HEK293T (cell line): ENCODE measurements at places on chromosomes 7 and 10.

DNA sequence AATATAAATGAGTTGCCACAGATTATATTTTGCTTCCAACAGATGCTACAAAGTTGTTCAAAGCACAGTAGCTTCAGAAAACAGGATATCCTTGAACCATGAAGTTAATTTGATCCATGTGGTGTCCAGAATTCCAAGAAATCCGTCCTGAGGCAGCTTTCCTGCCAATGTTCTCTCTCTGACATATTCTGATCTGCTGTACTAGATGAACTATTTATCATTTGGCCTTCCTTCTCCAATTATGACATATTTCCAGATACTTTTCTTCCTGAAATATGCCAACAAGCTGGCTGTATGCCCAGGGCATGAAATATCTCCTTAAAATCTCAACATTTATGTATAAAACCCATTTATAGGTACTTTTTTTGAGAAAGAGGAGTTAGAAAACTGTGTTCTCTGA is 141.1 kb downstream of the SPAG6 start:
- no peak for DNase-seq

DNA sequence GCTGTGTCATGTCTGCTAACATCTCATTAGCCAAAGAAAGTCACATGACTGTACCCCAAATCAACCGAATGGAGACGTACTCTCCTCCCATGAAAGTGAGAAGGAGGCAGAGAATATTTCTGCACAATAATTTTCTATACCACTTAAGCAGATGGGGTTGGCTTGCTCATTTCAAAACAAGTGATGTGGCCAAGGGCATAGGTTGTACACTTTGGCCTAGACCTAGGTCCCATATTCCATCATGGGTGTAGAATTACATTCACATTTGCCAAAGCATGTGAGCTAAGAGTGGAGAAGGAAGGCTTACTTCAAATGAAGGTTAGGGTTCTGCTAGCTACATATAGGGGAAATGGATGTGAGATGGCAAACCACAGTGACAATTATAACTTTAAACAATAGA is 83.0 kb downstream of the ZNF365 start:
- no peak for DNase-seq

DNA sequence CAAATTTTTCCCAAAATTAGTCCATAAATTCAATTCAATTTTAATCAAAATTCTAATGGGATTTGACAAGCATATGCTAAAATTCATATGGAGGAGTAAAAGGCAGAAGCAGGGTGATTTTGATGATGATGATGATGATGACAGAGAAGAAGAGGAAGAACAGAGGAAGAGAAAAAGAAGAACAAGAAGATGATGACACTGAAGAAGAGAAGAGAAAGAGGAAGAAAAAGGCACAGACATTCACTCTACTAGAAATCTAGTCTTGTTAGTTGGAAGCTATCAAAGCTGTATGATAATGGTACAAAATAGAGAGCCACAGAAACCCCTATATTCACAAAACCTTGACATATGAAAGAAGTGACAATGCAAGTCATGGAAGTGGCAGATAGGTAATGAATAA is 157.9 kb downstream of the ELMO1 start:
- DNase-seq: no peak

GRCh38 chr10:67771200-67771599 is 66.8 kb downstream of the DNAJC12 start:
- DNase-seq: no peak

DNA sequence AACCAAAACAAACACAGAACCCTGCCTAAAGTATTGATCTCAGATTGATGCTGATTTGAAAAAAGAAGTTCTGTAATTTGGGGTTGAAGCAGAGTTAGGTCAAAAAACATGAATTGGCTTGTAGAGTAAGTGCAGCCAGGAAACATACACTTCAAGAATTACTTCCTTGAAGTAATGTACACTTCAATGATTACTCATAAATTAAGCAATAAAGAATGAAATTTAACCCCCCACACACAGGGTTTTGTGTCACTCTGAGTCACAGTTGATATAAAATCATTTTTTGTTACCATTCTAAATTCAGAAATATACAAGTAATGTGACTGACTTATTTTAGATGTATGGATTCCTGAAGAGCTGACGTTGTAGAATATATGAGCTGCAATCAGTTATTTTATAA is 622.2 kb downstream of the POM121L12 start:
- DNase-seq: no peak

GRCh38 chr7:2796358-2797352 is 47.5 kb downstream of the GNA12 start:
- no peak for DNase-seq

GRCh38 chr7:95723583-95724180 is 48.7 kb upstream of the DYNC1I1 start:
- DNase-seq: peak; percentile 67

GRCh38 chr10:131573707-131574106 is 262.2 kb upstream of the TCERG1L start:
- no peak for DNase-seq

GRCh38 chr7:143393267-143394041 is 12.3 kb downstream of the ZYX start:
- no peak for DNase-seq

DNA sequence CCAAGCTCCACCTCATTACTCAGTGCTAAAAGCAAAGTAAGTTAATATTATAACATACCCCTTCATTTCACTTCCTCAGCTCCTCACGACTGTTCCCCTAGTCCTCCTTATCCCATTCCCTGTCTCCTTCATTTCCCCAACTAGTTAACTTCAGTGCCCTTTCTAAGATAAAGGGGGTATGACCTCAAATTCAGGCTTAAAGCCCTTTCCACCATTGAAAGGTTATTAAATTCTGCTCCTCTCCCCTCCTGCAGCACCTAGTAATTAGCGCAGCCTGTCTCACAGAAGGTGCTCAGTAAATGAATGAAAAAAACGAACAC is 1.0 kb downstream of the CRPPA start:
- DNase-seq: no peak

DNA sequence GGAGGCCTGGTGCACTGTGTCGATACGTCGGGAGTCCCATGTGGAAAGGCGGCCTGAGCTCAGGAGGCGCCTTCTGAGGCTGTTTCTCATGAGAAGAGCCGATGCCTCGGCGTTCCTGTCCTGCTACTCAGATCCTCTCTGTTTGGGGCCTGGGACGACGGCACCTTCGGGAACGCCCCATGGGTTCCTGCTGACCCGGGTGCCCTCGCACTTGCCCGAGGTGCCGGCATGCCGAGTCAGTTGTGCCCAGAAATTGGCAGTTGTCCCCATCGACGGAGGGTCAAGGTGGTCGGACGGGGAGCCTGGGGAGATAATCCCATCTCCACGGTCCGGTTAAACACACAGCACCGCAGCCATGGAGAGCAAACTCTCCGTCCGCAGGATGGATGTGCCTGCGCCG is 33.0 kb downstream of the NKX6-2 start:
- no peak for DNase-seq

- DNase-seq: no peak
Measured at GRCh38 chr7:79971058-79971457, 163.6 kb upstream of the GNAI1 start.

- no peak for DNase-seq
Measured at GRCh38 chr7:150322114-150322832, 882 bp upstream of the LRRC61 start.

DNA sequence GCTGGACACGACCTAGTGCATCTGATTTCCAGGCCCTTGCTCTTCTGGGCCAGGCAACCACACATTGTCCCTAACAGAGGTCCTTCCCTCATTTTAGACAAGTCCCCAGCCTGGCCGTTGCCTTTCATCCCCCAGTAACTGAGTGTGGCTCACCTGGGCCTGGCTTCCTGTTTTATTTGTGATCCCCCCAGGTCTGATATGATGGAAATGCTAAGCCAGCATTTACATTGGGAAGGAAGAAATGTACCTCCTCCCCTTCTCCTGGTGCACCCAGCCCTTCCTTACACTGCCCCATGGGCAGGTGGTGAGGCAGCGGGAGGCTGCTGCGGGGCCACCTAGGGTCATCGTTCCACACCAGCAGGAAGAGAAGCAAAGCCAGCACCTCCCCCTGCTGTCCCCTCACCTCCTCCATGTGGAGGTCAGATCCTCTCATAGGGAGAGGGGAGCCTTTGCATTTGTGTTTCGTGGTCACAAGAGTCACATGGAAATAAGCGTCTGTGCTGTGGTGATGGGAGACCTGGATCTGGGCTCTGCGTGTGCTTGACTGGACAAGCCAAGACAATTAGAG is 108.8 kb downstream of the GLRX3 start:
- no peak for DNase-seq

DNA sequence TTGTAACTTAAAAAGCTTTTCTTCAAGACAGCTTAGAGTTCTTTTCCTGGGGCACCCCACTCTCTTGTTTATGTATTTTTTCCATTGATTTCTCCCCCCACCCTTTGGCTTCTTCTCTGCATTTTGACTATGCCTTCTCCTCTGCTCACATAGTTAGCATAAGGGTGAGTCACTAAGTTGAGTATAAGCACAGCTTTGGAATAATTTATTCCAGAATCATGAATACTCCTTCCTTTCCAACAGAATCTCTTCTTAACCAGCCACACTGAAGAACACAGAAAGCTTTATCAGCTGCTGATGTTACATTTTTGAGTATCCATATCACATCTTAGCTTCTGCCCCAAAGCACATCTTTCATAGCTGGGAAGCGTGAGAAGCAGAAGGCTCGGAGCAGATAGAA is 449.5 kb upstream of the MKI67 start:
- no peak for DNase-seq

- no peak for DNase-seq
Measured at GRCh38 chr10:620417-620816, 69.1 kb downstream of the DIP2C start.

GRCh38 chr7:68176974-68177373 is 1180.3 kb downstream of the TYW1 start:
- peak; percentile 51 for DNase-seq

DNA sequence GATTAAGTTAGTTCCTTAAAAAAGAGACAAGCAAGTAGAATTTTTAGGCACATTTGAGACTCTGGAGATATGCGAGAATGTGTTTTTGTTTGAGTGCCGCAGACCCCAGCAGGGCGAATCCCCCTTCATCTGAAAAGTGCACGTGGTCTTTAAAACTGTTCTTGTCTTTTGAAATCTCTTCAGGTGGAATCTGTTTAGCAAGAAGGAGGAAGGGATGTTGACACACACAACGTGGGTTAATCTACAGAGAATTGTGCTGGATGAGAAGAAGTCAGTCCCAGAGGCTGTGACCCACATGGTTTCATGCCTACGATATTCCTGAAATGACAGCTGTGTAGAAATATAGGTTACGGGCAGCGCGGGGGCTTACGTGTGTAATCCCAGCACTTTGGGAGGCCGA is 27.1 kb upstream of the ZFAND2A start:
- no peak for DNase-seq

GRCh38 chr7:75920431-75921161 is 5.6 kb downstream of the POR start:
- no peak for DNase-seq

- no peak for DNase-seq
Measured at GRCh38 chr7:41573015-41573414, 129.9 kb downstream of the INHBA start.

DNA sequence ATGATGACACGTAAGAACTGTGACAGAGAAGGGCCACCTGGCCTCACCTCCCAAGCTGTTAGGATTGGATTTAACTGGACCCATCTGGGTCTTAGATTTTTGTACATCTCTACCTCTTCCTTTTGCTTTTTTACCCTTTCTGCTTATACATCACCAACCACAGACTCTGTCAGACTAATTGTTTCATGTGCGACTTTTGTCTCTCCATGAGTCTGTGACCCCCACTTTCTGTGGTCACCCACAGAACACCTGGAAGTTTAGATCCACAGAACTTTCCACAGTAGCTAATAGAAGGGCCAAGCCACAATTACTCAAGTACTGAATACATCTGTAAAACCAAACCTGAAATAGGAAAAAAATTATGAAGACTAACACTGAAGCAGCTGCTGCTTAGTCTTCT is 23.1 kb downstream of the SEC31B start:
- DNase-seq: no peak

DNA sequence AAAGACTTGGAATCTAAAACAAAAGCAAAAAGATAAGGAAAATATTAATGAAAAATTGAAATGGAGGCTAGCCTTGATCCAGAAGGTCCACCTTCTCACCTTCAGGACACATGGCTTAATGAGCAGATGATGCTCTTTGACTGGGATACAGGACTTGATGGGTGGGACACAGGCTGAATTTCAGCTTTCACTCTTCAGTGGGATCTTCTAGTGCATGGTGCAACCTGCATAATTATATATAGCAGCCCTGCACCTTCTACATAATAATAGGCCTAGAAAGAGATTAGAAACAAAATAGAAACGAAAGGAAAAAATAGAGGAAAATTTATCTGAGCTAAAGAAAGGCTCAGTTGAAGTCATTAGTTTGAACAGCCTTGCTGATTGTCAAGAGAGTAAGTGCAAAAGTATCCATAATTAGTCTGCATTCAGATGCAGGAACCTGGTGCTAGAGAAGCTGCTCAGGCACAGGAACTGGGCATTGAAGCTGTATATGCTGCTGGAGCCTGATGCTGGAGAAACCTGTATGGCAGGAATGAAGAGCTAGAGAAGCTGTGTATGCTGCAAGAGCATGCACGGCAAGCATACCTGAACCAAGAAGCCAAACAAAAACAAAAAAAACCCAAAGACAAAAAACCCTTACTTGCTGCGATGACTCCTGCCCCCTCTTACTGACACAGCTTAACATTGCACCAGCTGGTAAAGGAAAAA is 19.4 kb downstream of the MKLN1 start:
- DNase-seq: no peak

- peak; percentile 69 for DNase-seq
Measured at GRCh38 chr7:114085592-114086501, 167.0 kb upstream of the PPP1R3A start.

- DNase-seq: no peak
Measured at GRCh38 chr7:36090976-36091873, 61.8 kb upstream of the EEPD1 start.

DNA sequence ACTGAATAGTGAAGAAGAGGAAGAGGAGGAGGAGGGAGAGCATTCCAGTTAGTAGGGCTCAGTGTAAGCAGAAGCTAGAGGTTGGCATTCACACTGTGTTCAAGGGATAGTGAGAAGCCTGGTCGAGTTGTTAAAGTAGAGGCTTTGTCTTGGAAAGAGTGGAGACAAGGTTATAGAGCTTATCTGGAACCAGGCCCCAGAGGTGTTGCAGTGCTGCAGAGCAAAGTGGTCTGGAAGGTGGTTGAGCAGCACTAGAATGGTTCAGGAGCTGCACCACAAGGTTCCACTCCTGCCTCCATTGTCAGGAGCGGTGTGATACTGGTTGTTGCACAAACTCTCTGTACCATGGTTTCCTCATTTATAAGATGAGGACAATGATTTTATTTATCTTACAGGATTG is 8.8 kb upstream of the PCGF5 start:
- DNase-seq: no peak

DNA sequence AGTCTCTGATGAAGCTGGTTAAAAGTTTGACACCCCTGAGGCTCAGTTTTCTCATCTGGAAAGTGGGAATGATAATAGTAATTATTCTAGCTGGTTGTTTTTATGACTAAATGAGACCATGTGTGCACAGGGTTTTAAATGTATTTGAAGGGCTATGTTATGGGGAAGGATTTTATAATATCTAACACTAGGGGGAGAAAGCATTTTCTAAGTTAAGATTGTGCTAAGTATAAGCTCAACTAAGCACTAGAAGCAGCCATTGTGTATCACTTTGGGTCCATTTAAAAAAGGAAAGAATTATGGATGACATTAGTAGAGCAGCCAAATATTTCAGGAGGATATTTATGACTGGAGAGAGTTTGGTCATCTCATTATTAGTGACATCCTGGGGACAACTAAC is 49.5 kb upstream of the CREB5 start:
- no peak for DNase-seq
